Right ventricle myocardium inferior (tissue), 1 donor: ENCODE measurements at places on chromosomes 1 and 21. TPM values are rescaled to one million over a fixed set of nuclear protein-coding genes. Genes with fewer than 3 reads are reported as not detected.

Gene C1orf122
- total RNA-seq: 52.6 TPM

Gene MAEL
- total RNA-seq: 0.87 TPM

Gene CATSPERE
- 0.54 TPM for total RNA-seq

Gene ETV3L
- total RNA-seq: not detected

Gene INKA2
- total RNA-seq: 28.5 TPM

Gene FNDC5
- 139 TPM for total RNA-seq

Gene MIS18A
- total RNA-seq: 2.0 TPM

Gene IGSF3
- total RNA-seq: 15.8 TPM

Gene GFI1
- 0.08 TPM for total RNA-seq

Gene DYNLT5
- total RNA-seq: 1.6 TPM
